ENCODE measurements at places on chromosomes 11 and 22. TPM values are rescaled to one million over a fixed set of nuclear protein-coding genes. Genes with fewer than 3 reads are reported as not detected.

- no peak for DNase-seq
Measured at GRCh38 chr11:85276332-85276731, 350.8 kb downstream of the DLG2 start.

Gene RAC2
- total RNA-seq, result 399 TPM

DNA sequence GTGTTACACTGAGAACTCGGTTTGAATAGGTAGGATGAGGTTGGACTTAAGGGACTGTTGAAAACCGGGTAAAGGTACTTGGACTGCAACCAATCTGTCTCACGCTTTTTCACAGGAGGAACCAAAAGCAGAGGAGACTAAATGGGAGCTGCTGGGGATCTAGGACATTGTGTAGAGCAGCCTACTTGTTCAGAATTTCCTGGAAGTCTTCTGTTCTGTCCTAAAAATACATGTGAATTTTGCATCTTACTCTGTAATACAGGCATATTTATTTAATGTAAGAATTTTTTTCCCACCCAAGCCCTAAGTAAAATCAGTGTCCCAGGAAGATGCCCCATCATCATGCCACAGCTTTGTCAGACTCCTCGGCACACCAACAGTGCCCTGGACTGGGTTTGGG is 52.1 kb upstream of the TBCEL start:
- no peak for DNase-seq

GRCh38 chr11:27013781-27014361 is 20.0 kb downstream of the FIBIN start:
- no peak for DNase-seq

DNA sequence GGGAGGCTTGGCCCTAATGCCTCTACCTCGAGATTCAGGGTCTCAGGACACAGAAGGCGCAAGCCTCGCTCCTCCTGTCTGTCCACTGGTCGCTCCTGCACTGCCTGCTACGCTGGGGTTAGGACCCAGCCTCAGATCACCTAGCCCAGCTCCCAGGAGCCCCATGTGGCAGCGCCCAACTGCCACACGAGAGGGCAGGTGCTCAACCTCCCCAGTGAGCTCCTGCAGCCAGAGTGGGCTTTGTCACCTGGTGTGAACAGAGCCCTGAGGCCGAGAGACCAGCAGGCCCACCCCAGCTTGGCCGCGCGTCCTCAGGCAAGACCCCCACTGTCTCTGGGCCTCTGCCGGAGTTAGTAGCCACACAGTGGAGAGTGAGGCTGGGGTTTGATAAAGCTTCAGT is 21.7 kb upstream of the PPARA start:
- no peak for DNase-seq
